ENCODE measurements at places on chromosomes 6 and 20.

GRCh38 chr6:88004707-88005106, 42.9 kb upstream of the SPACA1 start:
- no peak for DNase-seq

GRCh38 chr6:141744971-141745370, 387.8 kb upstream of the GJE1 start:
- DNase-seq = no peak

DNA sequence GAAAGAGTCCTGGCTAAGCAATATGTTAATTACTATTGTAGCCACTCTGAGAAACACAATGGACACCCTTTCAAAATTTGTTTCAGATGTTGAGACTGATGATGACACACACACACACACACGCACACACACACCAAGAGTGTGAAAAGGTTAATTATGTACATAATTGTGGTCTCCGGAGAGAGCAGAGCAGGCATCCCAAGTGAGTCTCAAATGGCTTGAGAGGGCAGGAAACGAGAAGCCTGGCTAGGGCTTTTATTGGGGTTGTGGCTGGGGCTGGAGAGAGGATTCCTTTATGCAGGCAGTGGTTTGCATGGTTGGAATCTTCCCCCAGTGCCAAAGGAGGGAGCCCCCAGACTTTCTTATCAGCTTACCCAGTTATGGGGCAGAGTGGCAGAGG, 38.2 kb upstream of the NKX2-4 start:
- no peak for DNase-seq

DNA sequence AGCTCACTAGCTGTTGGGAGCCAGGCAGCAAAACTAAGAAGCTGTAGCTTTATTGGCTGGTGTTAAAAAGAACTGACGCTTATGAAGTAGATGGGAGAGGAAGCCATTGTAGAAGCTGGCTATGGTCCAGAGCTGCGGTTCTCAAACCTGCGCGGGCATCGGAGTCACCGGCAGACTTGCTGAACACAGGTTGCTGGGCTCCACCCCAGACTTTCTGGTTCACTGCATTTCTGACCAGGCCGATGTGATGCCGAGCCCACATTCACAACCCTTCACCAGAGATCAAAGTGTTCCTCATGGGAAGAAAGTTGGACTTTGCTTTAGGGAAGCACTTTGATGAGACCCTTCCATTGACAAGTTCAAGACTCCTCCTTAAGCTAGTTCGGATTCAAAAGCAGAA, 231.6 kb downstream of the QKI start:
- no peak for DNase-seq

GRCh38 chr20:59223750-59224149, 60.1 kb downstream of the ZNF831 start:
- no peak for DNase-seq

DNA sequence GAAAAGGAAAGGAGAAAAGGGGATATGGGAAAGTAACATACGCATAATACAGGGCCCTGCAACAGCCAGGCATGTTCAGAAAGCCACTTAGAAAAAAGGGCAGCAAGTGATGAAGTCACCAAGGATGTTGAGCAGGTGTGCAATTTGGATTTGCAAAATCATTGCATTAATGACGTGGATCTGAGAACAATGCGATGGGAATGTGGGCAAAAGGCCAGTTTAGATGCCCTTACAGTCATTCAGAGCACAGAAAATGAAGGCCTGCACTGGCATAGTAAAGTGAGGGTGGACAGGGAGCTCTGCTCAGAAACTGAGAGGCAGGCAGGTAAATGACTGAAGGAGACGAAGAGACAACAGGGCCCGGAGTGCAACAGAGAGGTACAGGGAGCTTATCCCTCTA, 123.7 kb upstream of the NHSL1 start:
- DNase-seq = no peak

GRCh38 chr6:24052590-24052961, 73.4 kb upstream of the NRSN1 start:
- DNase-seq = no peak

DNA sequence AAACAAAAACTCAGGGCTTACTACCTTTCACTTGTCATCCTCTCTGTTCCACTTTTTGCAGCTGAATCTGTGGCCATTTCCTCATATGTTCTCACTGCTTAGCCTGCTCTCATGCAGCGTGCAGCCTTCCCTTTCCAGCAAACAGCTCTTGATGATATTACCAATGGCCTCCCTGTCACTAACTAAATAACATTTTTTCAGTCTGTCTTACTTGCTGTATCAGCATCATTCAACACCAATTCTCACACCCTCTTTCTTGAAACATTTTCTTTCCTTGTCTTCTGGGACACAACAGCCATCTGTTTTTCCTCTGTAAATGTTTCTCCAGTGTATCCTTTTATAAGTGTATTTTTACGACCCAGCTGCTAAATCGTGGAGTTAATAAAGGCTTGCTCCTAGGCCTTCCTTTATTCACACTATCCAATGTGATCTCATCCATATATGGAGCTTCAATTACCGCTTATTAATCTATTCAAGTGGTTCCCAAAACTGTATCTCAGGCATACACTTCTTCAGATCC, 523.6 kb upstream of the RNF217 start:
- no peak for DNase-seq

- DNase-seq = no peak
Observed at GRCh38 chr20:24622856-24623255, 153.4 kb downstream of the SYNDIG1 start.

GRCh38 chr6:19838442-19839236, 1.5 kb downstream of the ID4 start:
- no peak for DNase-seq
